Stimulated activated naive CD4-positive, alpha-beta T cell (primary cell): ENCODE measurements at places on chromosomes 4 and X.

DNA sequence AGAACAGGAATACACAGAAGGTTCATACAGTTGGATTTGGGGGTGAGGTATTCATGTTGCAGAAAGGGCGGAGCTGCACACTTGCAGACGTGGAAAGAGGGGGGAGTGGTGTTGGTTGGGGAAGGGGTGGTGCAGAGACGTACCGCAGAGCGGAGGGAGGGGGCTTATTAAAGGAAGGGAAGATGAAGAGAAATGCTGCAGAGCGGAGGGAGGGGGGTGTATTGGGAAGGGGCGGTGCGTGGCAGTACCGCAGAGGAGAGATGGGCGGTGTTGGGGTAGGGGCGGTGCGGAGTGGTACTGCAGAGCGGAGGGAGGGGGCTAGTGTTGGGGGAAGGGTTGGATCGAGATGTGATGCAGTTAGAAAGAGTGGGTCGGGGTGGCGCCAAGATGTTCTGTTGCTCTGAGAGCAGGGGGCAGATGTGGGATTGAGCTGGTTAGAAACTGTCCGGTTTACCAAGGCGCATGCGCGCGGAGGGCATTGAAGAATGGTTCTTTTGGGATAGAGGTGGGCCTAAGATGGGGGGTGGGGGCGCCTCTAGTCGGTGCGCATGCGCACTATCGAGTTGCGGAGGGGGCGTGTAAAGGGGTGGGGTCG is 900 bp downstream of the TRO start:
- DNase-seq = peak; percentile 32

- no peak for DNase-seq
These were observed 763.8 kb upstream of the AADAT start for GRCh38 chr4:170853422-170854021.

DNA sequence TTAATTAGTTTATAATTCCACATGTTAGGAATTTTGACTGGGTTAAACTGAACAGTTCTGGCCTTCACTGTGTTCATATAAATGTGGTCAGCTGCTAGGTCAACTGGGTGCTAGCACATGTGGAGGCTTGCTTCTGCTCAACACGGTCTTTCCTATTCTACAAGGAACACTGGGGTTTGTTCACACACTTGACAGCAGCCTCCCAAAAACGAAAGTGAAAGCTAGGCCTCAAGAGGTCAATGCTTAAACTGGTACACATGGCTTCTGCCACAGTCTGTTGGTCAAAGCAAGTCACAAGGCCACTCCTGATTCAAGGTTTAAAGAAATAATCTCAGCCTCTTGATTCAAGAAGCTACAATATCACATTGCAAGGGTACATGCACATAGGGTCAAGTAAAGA is 126.5 kb downstream of the QDPR start:
- DNase-seq = no peak

- no peak for DNase-seq
These were observed 471 bp upstream of the PLAC8 start for GRCh38 chr4:83115000-83115399.

GRCh38 chr4:125096662-125097061 is 218.1 kb upstream of the FAT4 start:
- no peak for DNase-seq

GRCh38 chr4:3375688-3376087 is 66.1 kb upstream of the HGFAC start:
- no peak for DNase-seq

DNA sequence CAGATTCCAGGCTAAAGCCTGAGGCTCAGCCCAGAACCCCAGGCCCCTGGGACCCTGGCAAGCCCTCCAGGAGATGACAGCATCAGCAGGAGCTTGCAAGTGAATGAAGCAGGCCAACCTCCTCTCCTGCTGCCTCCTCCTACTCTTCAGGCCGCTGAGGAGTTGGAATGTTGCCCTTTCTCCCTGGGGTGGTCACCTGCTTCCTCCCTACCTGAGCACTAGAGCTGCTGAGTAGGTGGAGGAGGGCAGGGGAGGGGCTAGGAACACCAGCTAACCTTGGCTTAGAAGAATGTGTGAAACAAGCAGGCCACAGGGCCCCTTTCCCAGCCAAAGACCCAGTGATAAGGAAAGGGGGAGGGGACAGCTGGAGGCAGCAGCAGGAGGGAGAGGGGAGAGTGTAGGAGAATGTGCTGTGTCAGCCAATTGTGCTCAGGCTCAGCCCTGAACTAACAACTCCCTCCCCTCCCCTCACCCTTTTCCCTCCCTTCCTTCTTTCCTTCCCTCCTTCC is 58.0 kb downstream of the PJA1 start:
- no peak for DNase-seq

- no peak for DNase-seq
These were observed 214.4 kb upstream of the PPP1R2C start for GRCh38 chrX:42992199-42992943.

GRCh38 chr4:176837169-176837895 is 44.6 kb upstream of the VEGFC start:
- no peak for DNase-seq

- no peak for DNase-seq
These were observed 316.8 kb downstream of the HS3ST1 start for GRCh38 chr4:11111876-11112275.
